ENCODE measurements at places on chromosomes 2 and 18. TPM values are rescaled to one million over a fixed set of nuclear protein-coding genes. Genes with fewer than 3 reads are reported as not detected.

The IL36A gene
- not detected for total RNA-seq

The AQP4 gene
- total RNA-seq = not detected

The TMEM17 gene
- 5.0 TPM for total RNA-seq

The MYO5B gene
- total RNA-seq = 9.2 TPM

The RNPEPL1 gene
- total RNA-seq = 57.2 TPM

Data from A549 treated with Hydrocortisone at 1 μM for 4 hours (cell line).